ENCODE measurements at places on chromosomes 6 and 20.
A peak's percentile ranks its signal among the peaks of the same experiment; 100 is the strongest.

GRCh38 chr6:20747991-20748390 lies 213.7 kb downstream of the CDKAL1 start:
- no peak for DNase-seq

DNA sequence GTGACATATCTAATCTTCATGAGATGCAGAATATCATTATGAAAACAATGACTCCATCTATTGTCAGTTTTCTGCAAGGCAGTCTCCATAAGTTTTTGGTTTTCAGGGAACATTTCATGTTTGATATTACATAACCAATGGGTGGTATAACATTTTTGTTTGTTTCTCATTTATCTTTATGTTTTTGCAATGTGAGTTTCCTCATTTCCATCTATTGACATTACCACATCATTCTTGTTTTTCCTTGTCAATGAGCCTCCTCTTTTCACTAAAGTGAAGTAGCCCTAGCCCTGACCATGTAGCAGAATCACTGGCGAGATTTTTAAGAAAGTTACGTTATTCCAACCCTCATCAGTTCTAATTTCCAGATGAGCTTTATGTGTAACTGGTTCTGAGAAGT lies 4.4 kb downstream of the EFHC1 start:
- no peak for DNase-seq

DNA sequence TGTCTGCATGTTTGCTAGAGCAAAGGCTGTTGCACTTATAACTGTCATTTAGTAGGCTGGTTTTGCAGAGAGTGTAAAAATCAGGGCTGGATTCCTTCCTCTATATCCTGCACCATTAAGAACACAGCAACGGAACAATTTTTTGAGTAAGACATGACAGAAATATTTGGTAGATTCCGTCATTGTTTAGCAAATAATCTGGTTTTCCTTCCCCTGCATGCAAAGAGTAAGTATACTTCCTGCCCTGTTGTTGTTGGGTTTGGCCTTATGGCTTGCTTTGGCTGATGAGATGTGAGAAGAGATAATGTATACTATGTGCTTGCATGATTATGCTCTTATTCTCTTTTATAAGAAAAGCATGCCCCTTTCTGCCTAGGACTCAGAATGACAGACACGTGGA lies 23.8 kb downstream of the MANEA start:
- no peak for DNase-seq

DNA sequence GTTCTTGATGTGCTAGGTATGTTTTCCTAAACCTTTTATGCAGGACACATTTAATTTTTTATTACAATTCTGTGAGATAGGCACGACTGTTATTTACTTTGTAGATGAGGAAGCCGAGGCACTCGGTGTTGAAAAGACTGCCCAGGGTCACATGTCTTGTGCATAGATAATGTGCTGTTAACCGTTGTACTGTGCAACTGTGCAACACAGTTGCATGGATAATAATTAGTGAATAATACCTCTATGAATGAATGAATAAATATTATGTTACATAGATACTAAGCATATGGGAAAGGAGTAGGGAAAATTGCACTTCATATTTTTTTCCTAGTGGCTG lies 60.3 kb upstream of the DEK start:
- DNase-seq, result no peak

DNA sequence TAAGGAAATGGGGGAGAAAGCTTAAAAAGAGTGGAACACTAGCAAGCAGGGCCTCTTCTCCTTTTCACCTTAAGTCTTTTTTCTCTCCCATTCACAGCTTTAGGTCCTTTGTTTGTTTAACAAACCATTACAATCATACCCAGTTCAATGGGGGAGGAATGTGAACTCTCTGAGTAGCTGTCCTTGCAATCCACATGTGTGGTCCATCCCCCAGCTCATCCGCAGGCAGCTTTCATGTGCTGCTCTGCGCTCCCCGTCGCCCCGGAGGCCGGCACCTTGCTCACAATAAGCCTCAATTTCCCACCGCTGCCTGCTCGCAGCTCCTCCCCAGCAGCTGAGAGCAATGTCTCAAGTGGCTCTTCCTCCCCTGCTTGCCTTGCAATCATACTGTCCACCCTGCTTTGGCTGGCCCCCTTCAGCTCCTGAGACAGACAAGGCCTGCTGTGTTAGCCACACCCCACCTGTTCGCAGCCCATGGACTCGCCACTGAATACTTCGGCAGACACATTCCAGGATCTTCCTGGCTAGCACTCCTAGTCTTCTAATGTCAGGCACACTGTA lies 49.1 kb downstream of the PLAGL1 start:
- DNase-seq, result no peak

GRCh38 chr6:143549221-143549948 lies 37.9 kb upstream of the FUCA2 start:
- no peak for DNase-seq

DNA sequence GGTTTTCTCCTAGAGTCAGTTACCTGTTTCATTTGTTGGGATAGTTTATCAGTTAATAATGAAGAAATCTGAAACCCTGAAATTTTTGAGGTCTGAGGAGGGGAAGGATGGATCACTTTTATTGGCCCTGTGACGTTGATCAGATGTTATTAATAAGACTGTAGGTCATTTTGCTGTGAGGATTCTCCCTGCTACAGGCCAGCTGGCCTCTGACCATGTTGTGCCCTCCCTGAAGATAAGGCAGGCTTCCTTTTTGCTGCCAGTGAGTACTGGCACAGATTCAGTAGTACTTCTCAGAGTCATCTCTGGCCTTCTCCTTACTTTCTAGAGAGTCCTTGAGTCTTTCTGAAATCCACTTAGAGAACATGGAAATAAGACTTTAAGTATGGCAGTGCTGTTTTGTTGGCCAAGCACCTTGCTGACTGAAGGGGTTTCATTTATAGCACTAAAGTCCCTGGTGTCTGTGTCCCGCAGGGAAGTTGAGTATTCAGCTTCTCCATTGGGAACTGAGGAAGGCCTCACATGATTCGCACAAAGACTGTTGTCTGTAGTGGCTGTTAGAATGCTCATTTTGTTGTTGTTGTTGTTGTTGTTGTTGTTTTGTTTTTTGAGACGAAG lies 202.6 kb downstream of the DTNBP1 start:
- DNase-seq, result no peak

GRCh38 chr6:106628658-106629102 lies 618 bp downstream of the RTN4IP1 start:
- DNase-seq, result no peak

DNA sequence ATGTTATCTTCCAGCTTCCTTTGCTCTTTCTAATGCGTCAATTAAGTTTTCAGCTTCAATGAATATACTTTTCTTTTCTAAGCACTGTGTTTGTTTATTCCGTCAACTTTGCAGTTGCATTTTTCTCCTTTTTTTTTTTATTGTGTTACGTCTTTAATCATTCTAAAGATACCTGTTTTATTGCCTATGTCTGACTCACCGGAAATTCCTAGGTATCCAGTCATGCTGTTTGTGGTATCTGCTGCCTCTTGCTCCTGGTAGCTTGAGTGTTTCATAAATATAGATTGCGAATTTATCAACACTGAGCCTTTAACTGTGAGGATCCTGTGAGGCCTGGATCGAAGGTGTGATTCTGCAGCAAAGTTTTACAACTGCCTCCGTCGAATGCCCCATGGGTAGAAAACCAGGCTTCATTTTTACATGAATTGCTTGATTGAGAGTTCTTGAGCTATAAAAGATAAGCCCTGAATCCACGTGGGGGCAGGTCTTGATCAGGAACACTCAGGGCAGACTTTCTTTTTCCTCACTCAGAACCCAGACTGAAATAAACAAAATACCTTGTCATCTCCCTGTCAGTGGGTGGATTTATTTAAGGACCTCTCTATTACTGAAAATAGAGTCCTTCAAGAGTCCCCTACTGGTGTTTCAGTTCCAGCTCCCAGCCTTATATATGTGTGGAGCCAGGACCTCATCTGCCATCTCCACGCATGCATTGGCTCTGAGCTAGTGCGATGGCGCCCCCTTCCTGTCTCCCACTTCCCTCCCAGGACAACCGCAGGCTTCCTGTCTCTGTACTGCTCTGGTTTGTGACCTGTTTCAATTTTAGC lies 60.1 kb upstream of the LRRC1 start:
- DNase-seq, result no peak

DNA sequence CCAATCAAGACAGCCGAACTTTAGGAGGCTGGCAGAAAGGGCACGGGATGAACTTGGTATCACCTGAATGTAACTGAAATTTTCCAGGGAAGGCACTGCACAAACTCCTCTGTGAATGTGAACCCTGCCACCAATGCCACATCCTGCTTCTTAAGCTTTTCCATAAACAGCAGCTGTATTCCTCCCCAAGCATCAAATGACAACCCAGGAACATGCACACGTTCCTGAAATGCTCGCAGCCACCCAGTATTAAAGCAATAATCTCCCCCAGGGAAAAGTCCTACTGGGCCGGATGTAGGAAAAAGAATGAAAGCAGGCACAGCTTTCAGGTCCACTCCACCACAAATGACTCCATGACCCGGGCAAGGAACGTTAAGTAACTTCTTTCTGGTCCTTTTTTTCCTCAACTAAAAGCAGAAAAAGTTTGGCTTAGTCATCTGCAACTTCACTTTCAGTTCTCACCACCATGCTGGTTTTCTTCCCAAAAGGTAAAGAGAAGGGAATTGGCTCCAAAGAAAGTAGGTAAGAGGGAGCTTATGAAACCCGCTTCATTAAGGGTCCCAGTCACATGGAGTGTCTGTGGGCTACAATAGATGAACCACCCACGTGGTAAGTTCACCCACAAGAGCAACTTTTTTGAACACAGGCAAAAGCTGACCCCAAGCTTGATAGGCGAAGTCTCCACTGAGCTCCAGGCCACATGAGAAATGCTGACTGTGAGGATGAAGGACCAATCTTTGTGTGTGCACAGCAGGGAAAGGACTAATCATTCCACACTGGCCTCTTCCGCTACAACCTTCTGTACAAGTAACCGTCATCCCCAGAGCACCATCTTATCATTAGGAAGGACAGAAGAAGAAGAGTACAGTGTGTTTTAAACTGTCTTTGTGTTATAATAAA lies 90.1 kb downstream of the HIVEP2 start:
- DNase-seq, result no peak

- DNase-seq, result no peak
Measured at GRCh38 chr6:159425421-159425820, 256.2 kb downstream of the FNDC1 start.

GRCh38 chr6:49121970-49122369 lies 341.1 kb downstream of the MMUT start:
- DNase-seq, result no peak

DNA sequence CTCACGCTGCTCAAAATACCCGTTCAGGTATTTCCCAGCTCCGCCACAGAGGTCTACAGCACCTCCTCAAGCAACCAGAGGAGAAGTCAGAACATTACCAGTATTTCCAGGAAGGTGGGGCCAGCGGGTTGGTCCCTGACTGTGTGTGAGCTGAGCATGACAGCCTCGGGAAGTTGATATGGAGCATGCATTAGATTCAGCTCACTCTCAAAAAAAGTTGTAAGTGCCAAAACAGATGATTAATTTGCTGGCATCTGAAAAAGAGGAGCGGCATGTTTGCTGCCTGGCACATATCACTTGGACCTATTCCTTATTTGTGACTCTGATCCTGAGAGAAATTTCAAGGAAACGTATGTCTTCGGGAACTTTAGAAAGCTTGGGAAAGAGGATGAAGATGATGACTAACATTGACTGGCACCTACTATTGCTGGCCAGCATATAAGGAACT lies 32.3 kb downstream of the ELOVL2 start:
- DNase-seq, result no peak

- DNase-seq, result no peak
Measured at GRCh38 chr6:36934901-36935300, 19.6 kb upstream of the PI16 start.

DNA sequence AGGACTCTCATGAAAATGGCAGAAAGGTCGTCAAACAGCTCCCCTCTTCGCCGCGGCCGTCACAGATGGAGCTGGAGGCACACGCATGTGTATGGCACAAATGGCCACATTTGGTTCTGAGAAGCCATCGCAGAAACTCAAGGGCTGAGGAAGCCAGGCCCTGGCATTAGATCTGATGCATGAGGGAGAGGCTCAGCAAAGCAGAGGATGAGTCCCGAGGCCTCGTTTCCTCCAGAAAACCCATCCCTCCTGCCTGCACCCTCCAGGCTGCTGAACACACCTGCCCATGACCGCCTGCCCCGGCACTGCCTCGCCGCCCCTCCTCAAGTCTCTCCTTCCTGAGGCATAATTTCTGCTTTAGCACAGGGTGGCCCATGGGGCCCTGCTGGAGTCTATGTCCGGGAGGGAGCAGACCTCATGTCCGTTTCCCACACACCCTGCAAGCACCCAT lies 240.3 kb downstream of the DLL1 start:
- DNase-seq, result peak; percentile 42

DNA sequence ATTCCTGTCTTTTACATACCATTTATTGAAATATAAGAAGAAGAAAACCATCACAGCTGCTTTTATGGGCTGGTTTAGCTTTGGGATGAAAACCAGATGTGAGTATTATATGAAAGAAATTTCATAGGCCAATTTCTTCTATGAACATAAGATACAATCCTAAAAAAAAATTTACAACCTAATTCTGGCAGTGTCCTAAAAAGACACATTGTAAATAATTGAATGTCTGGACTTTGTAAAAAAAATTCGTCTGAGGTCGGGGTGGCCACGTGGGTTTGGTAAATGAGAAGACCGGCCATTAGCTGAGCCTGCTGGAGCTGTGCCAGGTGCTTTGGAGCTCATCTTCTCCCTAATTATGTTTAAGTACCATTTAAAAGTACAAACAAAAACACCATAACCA lies 26.8 kb downstream of the DACT2 start:
- DNase-seq, result no peak

DNA sequence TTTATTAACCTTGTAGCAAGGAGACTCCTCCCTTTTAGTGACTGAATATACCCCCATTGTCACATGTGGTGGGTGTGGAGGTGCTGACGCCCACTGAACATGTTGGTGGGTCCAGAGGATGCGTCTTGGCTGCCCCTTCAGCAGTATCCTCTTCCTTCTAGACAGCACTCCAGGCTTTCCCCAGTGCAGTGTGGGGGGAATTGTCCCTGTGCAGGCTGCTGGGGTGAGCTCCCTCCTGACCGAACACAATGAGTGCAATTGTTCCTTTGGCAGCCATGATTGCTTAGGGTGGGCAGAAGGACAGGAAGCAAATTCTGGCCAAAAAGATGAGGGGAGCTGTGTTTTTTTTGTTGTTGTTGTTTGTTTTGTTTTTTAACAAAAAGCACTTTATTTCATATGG lies 209.3 kb upstream of the PDE10A start:
- DNase-seq, result no peak

DNA sequence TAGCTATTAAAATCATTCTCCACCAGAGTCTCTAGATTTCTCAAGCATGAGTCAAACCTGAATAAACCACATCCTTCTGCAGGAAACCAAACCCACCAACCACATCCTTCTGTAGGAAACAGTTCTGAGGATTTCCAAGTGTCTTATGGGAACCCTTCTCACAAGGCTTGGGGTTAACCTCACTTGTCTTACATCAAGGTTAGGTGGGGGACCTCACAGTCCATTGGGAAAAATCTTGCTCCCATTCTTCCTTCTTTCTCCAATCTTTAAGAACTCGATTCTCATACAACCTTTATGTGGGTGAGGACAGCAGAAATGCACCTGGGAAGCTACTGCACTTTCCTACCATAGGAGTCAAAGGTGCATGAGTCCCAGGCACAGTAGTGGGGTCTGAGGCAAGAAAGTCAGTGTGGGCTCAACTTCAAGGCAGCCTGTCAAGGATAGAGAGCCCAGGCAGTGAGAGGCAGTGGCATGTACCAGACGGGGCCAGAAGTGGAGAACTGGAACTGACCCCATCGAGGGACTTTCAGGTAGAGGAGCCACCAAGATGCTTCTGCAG lies 114.5 kb downstream of the SLC22A3 start:
- DNase-seq, result no peak

- DNase-seq, result no peak
Measured at GRCh38 chr6:12657884-12658283, 58.7 kb upstream of the PHACTR1 start.

Data from activated CD8-positive, alpha-beta memory T cell treated with anti-CD3 and anti-CD28 coated beads, Interleukin-2, amount 50 U/mL, for 48 hours (primary cell).